HFF-Myc (cell line): ENCODE measurements at places on chromosomes 1 and 21.
A peak's percentile ranks its signal among the peaks of the same experiment; 100 is the strongest.

GRCh38 chr1:3996846-3997705, 97.0 kb upstream of the C1orf174 start:
- no peak for DNase-seq

DNA sequence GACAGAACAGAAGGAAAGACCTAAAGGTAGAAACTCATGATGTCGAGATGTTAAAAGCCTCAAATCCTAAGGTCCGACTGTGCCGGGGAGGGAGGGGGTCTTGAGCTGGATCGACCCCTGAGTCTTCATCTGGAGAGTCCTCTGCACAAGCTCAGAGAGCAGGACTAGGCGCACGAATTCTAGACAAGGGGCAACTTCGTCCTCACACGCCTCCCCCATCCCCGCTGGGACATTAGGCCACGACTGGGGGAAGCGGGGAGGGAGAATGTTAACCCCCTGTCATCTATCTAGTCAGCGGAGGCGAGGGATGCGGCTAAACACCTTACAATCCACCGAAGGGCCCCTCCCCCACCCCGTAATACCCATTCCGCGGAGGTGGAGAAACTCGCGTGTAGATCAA, 94.7 kb downstream of the PRKAB2 start:
- no peak for DNase-seq

DNA sequence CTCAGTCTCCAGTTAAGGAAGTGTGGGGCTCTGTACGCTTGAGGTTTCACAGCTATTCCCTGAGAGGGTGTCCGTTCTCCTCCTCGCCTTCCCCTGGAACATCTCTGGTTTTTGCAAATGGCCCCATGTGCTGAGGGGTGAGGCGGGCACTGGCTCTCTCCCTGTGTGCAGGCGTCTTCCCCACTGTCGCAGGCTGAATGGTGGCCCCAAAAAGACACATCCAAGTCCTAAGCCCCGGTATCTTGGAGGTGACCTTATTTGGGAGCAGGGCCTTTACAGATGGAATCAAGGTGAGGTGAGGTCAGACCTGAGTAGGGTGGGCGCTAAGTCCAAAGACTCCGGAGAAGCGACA, 98.0 kb upstream of the TMPRSS2 start:
- DNase-seq = no peak

GRCh38 chr21:28227881-28228635, 764.6 kb downstream of the LTN1 start:
- DNase-seq = no peak

GRCh38 chr1:159798893-159799292, 3.3 kb upstream of the FCRL6 start:
- peak; percentile 82 for DNase-seq
